K562 (cell line): ENCODE measurements at places on chromosomes 11 and 22. TPM values are rescaled to one million over a fixed set of nuclear protein-coding genes. Genes with fewer than 3 reads are reported as not detected.

- no peak for DNase-seq
Observed at GRCh38 chr11:80815752-80816453, 1375.1 kb upstream of the TENM4 start.

DNA sequence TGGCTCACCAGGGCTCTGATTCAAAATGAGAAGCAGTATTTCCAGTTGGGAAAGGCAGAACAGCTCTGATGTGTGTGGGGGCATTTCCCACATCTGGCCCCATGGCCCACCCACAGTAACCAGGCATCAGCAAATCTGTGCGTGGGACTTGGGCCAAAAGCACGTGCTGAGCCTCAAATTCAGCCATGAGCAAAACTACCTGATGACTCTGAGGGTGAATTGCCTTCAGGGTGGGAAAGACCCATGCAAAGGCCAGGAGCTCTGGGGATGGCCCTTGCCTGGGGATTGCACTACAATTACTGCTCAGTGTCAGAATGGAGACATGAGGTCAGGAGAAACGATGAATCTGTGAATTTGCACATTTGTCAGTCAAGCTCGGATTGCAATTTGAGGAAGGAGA lies 20.9 kb downstream of the TP53AIP1 start:
- no peak for DNase-seq

GRCh38 chr11:131246663-131247062 lies 123.8 kb upstream of the NTM start:
- peak; percentile 25 for DNase-seq

DNA sequence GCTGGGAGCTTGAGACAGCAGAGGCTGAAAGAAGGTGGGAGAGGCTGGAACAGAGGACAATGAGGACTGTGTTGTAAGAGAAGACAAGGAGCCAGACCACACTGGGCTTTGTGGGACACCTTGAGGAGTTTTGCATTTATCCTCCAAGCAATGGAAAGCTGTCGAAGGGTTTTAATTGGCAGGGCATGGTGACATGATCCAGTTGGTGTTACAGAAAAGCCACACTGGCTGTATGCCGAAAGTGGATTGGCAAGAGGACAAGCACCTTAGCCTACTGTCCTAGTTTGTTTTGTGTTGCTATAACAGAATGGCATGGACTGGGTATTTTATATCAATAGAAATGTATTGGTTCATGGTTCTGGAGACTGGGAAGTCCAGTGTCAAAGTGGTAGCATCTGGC lies 14.0 kb upstream of the APLNR start:
- DNase-seq = no peak

DNA sequence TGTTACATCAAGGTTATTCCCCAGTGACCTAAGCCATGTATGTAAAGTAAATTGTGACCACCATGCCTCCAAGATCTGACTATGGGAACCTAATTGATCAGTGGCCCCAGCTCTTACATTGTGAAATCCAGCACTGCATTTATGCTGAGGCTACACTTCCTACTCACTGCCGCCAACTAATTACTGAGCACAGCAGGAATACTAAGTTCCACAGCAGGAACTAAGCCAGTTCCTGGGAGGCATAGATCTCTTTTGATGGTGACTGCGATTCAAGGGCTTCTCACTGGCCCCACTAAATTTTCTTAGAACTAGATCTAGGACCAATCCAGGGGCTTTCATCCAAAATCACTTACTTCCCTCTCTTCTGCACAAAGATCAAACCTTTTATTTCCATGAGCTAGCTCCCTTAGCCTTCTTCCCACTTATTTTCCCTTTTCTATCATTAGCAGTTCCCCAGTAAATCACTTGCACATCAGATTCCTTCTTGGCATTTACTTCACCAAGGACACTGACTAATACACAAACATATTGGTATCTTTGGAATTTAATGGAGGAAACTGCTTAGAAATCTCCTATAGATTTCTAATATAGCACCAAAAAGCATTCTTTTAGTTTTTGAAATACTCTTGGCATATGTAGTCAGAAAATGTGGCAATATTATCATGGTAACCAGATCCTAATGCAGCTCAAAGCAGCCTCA lies 46.0 kb downstream of the CNTN5 start:
- DNase-seq = no peak

GRCh38 chr22:17637490-17638181 lies 921 bp upstream of the BCL2L13 start:
- DNase-seq = no peak

DNA sequence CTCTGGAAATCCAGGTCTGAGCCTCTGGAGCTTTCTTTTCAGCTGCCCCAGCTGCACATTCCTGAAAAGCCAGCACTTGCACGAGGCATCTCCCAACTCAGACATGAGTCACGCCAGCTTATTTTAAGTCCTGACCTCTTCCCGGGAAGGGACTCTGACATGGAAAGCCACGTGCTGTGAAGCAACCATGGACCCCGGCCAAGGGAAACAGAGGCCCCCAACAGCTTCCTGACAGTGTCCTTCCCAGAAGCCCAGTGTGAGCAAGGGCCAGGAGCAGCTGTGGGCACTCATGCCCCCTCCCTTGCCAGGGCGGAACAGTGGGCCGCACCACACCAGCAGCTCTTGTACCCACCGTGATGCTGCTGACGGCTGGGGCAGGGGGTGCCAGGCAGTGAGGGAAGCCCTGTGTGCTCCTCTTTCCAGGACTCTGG lies 118.8 kb upstream of the CADM1 start:
- DNase-seq = no peak

GRCh38 chr11:6682591-6682935 lies 577 bp downstream of the MRPL17 start:
- no peak for DNase-seq

GRCh38 chr22:37703906-37704305 lies 7.1 kb downstream of the TRIOBP start:
- DNase-seq = no peak

DNA sequence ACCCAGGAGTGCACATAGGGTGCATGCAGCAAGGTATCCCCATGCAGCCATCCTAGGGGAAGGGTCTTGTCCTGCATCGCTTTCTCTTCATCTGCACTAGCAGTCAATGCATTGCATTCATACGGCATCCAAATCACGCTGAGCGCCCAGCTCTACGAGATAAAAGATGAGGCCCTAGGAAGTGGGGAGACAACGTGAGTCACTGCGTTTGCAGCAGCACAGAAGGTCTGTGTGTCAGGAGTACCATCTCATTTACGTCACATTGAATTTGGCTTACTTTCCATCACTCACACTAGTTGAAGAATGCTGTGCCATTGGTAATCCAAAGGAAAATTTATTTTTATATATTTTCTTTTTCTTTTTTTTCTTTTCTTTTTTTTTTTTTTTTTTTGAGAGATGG lies 2.5 kb upstream of the ST14 start:
- no peak for DNase-seq

- peak; percentile 89 for DNase-seq
Observed at GRCh38 chr11:63999349-64000025, 13.2 kb downstream of the OTUB1 start.

- DNase-seq = peak; percentile 35
Observed at GRCh38 chr11:45803971-45804760, 783 bp upstream of the SLC35C1 start.

DNA sequence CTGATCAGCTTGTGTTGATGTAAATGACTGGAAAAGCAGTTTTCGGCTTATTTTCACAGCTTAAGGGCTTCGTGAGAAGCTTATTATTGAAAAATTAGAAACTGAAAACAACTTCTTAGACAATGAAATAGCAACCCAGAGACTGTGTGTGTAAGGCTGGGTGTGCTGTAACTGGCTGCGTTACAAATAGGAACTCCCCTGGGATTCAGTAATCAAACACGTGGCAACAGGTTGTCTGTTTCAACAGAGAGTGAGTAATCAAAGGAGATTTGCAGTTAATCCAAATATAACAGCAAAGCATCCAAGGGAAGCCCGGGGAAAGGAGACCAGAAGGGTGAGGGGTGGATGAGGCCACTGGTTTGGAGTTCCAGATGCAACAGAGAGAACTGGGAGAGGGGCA lies 19.2 kb downstream of the NTM start:
- DNase-seq = no peak

- no peak for DNase-seq
Observed at GRCh38 chr22:22728382-22728781, 84.0 kb downstream of the GGTLC2 start.

DNA sequence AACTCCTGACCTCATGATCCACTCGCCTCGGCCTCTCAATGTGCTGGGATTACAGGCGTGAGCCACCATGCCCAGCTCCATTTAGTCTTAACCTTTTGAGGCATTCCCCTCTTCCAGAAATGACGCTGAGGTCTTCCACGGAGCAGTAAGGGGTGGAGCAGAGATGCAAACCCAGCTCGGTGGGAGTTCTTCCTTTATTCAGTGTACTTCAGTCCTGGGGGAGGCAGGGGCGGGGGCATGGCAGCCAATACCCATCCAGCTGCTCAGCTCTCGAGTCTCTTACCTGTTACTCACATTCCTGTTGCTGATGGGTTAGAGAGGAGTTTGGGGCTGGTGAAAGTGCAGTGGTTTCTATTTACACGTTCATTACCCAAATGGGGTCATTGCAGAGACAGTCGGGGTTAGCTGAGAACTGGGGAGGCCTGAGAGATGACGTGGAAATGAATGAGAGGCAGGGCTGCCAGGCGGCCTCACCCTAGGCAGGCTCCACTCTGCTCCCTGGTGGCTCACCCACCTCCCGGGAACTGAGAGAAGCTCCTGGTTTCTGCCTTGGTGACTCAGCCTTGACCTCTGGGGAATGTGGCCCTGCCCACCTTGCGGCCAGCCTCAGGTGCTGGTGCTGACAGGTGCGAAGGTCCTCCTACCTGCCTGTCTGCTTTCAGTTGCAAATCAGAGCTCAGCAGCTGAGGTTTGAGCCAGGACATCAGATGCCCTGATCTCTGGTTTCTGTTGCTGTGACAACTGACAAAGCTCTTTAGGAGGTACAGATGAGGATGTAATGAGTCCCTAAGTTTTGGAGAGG lies 13.4 kb upstream of the ST14 start:
- DNase-seq = no peak

- no peak for DNase-seq
Observed at GRCh38 chr11:1196516-1197391, 26.1 kb upstream of the MUC5B start.

DNA sequence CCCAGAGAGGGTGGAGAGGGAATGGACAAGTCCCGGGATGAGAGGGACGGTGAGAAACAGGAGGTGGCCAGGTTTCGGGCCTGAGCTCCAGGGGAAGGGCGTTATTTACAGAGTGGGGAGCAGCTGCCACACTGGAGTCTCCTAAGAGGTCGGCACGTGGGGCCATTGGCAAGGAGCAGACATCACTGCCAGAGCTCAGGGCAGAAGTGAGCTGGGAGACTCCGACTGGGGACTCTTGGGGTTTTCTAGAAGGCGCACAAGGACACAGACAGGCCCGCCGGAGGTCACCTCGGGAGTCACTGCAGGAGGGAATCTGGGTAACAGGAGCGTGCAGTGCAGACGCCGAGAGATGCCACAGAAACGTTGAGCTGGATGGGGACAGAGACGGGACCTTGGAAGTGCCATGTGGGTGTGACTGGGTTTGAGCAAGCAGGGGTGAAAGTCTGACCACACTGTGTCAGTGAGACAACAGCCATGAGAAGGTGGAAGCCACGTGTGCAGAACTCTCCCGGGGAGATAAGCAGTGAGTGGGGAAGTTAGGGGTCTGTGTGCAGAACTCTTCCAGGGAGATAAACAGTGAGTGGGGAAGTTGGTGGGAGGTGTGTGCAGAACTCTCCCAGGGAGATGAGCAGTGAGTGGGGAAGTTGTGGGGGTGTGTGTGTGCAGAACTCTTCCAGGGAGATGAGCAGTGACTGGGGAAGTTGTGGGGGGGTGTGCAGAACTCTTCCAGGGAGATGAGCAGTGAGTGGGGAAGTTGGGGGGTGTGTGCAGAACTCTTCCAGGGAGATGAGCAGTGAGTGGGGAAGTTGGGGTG lies 187.5 kb downstream of the SHANK2 start:
- DNase-seq = no peak

GRCh38 chr11:1445741-1446445 lies 40.7 kb downstream of the MOB2 start:
- DNase-seq = peak; percentile 10

- DNase-seq = peak; percentile 62
Observed at GRCh38 chr22:26835929-26836528, 178.6 kb downstream of the MIAT start.

GRCh38 chr22:27116312-27117086 lies 459.1 kb downstream of the MIAT start:
- DNase-seq = no peak

DNA sequence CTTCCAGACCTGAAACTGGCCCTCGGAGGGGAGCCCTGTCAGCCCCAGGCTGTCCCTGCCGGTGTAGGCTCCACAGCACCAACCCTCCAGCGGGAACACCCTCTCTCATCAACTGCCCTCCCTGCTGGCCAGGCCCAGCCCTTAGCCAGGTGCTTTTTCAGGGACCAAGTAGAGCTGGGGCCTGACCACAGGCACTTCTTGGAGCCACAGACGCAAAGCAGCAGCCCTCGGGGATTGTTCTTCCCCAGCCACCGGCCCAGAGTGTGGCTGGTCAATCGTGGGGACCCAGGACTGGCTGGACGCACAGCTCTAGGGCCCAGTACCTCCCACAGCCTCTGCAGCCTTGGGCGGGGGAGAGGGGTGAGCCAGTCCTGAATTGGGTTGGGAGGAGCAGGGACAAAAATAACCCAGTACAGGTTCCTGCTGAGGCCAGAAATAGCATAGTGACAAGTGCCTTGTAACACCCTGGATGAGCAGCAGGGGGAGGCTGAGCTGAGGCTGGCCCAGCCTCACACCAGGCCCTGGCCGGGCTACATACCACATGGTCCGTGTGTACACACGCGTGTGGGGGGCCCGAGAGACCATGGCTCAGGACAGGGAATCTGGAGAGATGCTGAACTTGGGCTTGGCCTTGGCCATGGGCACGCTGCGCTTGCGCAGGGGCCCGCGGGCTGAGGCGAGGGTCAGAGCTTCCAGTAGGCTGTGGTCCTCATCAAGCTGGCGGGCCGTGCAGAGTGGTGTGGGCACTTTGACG lies 2.0 kb downstream of the KCNJ11 start:
- DNase-seq = peak; percentile 69

DNA sequence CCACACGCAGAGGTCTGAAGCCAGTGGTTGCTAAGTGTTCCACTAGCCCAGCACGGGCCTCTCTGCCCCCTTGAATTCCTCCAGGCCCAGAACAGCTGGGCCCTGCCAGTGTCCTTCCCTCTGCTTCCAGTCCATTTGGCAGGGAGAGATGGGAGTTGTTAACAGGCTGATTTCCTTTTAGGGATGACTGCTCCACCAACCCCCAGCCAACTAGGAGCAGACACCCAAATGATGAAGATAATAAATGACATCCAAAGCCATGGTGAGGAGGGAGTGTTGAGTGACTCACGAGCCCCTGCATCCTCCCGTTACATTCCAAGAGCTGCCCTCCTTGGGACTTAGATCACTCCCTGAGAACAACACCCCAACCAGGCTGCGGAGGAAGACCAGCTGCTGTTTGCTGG lies 20.6 kb downstream of the PARVA start:
- DNase-seq = no peak

Gene TIGD3
- total RNA-seq = 0.81 and 1.3 TPM in 2 replicates

Gene ROM1
- 2.6 and 3.3 TPM in 2 replicates for total RNA-seq

Gene ACR
- not detected in 2 replicates for total RNA-seq

Gene CCDC73
- total RNA-seq = not detected in 2 replicates

Gene BIRC3
- 0.42 and 0.58 TPM in 2 replicates for total RNA-seq

Gene APOA4
- total RNA-seq = not detected in 2 replicates

Gene RIMBP3C
- 0.89 and 0.98 TPM in 2 replicates for total RNA-seq

Gene H19
- total RNA-seq = 10.0 and 15.6 TPM in 2 replicates
